Left renal pelvis (tissue), 4 donors: ENCODE measurements at places on chromosomes 1 and 21.

DNA sequence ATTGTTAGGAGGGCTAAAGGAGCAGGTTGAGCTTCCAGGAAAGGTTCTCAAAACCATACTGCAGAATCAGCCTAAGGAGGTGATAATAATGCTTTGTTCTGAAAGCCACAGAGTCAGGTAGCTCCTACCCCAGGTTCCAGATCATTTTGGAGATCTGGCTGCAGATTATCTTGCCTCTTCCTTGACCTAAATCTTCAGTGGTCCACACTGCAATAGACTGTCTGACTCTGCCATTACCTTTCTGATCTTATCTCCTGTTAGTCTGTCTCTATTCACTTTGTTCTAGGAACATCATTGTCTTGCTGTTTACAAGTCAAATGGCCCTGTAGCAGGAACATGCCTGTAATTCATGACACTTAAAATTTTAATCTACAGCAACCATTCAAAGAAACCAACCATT, 73.0 kb downstream of the HS2ST1 start:
- DNase-seq, result no peak

DNA sequence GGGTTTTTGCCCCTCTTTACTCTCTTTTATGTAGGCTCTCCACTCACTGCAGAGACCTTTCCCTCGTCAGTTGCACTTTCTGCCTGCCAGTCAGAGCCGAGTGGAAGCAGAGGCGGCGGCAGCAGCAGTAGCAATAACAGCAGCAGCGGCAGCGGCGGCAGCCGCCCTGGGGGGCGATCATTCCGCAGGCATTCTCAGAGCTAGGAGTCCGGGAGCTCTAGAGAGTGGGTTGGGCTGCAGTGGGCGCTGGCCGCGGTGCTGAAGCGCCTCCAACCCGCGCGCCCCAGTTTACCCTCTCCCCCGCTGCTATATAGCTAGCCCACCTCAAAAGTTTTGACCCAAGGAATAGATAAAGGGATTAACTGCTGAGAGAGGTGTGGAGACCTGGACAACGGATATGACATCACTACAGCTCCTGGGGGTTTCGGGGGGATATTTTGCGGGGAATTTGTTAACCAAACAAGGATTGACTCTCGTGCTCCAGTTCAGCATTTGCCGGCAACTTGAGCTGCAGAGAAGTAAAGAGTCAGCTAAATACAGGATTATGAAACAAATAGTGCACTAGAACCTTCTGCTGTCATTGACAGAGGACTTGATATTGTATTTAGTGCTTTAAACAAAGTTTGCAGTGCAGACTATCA, at the start of gene OLFM3:
OLFM3 (minus strand) TSS at position 102 of the 641 bp plus-strand sequence.
- peak; percentile 29 for DNase-seq

DNA sequence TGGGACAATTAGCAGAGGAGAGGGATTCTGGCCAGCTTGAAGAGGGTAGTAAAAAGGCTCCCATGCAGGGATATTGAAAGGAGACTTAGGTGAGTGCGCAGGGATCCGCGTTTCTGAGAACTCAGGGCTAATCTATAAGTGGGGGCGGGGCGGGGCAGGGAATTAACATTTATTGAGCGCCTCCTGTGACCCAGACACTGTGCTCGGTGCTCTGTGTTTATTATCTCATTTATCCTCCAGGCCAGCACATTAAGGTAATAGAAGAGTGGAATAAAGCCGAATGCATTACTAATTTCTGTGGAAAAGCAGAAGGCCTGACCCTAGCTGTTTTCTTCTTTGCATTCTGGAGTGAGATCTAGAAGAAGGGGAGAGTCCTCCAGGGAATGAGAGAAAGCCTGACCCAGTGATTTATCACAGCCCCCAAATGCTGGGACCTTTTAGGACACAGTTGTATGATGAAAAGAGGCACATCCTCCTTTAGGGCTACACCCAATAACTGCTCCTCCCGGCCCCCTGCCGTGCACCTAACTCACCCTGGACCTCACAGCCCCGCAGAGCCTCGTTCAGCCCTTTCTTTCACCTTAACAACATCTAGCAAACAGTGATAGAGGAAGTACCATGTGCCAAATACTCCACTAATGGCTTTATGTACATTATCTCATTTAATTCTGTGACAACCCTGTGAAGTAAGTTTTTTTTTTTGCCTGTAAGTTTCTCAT, 317.6 kb downstream of the PBX1 start:
- DNase-seq, result no peak

DNA sequence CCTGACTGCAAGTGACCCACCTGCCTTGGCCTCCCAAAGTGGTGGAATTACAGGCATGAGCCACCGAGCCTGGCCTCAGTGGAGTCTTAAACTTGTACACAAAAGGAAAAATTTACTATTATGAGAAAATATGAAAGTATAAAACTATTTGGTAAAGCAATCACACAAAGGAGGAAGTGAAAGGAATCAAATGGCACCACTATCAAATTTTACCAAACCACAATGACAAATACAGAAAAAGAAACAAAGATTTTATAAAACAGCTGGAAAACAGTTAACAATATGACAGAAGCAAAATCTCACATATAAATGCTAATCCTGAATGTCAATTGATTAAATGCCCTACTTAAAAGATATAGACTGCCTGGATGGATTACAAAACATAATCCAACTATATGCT, 42.1 kb upstream of the NEGR1 start:
- no peak for DNase-seq

DNA sequence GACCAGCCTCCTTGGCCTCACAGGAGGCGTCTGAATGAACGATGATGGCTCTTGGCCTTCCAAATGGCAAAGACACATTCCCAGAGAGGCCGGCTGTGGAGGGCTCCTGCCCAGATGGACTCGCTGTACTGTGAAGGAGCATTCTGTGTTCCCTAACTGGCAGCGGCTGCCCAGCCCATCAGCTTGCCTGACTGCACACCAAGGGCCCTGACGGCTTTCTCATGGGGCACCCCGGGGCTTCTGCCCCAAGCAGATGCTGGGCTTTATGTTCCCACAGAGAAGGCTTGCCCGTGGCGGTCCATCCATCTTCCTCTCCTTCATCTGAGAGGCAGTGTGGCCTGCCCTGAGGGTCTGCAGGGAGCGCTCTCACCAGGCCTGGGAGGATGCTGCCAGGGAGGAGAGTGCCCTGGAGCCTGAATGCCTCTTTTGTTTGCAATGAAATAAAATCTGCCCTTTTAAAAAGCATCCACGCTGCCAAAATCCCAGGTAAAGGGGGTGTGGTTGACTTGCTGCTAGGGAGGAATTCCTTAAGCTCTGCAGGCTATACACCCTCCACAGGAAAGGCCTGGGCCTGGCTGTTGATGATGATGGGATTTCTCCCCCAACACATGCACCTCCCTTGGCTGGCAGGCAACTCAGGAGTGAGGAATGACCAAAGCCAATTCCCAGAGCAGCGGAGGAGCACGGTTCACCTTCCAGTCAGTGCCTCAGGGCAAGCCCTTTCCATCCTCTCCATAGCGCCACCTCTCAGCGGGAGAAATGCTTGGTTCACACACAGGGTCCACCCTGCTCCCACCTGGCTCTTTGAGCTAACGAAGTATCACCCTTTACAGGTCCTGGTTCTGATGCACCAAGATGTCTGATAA, 84.6 kb upstream of the SSX2IP start:
- DNase-seq, result no peak

DNA sequence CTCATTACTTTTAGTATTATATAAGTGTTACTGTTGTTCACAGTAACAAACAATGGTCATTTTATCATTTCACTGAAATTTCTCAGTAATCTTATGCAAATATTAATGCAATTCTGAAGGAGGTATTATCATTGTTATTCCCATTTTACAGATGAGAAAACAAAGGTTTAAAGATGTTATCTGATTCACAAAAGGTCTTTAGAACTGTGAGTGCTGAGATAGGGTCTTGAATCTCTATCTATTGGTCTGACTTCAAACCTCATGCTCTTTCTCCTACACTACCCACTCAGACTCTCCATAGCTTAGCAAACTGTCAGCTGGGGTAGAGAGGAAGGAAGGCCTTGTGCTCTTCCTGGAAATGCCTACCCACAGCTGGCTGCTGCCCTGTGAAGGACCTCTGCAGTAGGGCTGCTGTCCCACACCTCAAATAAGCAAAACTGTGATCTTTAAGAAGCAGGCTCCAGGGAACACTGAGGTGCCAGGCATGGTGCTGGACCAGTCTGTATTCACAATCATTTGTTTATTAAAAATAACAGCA, 6.2 kb upstream of the OSCP1 start:
- DNase-seq, result no peak

- no peak for DNase-seq
These were observed 3.5 kb upstream of the TSPEAR start for GRCh38 chr21:44714905-44715304.

DNA sequence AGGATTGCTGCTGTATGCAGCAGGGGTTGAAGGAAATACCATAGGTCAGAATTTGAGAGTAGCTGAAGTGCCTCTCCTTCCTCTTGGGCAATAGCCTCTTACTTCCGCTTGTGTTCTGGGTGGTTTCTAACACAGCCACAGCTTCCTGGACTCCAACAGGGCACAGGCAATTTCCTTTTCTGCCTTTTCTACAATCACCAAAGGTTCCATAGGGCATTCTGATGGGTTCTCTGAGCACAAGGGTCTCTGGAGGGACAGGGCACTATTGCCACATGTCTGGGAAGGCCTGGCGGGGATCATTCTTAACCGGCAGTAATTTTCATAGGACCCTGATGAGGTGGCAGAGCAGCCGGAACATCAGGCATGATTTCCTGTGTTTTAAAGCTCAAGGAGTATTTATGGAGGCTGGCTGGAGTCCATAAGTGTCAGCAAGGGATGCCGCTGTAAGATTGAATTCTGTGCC, 5.5 kb upstream of the AGTRAP start:
- no peak for DNase-seq

- no peak for DNase-seq
These were observed 36.9 kb downstream of the WDR64 start for GRCh38 chr1:241688940-241689368.

GRCh38 chr1:61078618-61079295, 3.6 kb upstream of the NFIA start:
- no peak for DNase-seq

GRCh38 chr1:242435200-242435599, 89.3 kb downstream of the PLD5 start:
- no peak for DNase-seq

- no peak for DNase-seq
These were observed 23.3 kb downstream of the NUCKS1 start for GRCh38 chr1:205726619-205727125.

DNA sequence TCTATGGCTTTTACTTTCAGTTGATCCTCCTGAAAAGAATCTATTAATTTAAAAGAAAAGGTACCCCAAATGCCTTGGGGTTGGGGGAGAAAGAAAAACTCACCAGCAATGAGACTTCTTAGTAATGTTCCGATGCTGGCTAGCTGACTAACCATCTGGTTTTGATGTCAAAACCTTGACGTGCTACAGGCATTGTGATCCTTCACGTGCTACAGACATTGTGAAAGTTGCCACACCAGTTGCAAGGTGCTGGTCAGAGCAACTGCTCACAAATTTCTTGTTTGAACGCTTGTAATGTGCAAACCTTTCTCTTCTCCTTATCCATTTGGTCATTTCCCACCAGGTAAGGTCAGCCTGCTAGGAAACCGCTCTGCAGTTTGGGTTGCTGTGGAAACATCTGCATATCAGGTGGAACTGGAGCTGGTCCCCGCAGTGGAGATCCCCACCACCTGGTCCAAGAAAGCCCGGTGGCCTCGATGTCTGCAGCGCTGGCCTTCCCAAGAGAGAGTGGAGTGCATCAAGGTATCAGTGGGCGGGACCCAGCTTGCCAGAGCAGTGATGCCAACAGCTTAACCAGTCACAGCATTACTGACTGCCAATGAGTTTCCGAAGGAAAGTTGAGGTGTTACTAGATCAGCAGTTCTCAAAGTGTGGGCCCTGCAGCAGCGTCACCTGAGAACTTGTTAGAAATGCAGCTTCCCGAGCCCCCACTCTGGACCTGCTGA, 16.1 kb downstream of the MAB21L3 start:
- DNase-seq, result no peak

GRCh38 chr1:14607295-14607694, 8.8 kb downstream of the KAZN start:
- DNase-seq, result no peak

DNA sequence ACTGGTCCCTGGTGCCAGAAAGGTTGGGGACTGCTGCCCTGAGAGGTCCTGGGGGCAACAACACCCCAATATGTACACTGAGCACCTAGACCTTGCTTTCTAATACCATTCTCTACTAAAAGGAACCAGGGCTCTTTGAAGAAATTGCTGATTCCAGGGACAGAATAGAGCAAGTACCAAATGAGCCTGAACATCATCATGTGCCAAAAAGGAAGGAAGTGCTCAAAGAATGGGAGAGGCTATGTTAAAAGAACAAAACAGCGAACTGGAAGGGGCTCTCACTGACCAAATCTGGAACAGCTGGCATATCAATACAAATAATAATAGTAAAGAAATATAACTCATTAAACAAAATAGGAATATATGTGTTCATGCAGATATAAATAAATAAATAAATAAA, 50.8 kb downstream of the PIK3R3 start:
- no peak for DNase-seq

- no peak for DNase-seq
These were observed 41.6 kb upstream of the APOBEC4 start for GRCh38 chr1:183694755-183695154.

DNA sequence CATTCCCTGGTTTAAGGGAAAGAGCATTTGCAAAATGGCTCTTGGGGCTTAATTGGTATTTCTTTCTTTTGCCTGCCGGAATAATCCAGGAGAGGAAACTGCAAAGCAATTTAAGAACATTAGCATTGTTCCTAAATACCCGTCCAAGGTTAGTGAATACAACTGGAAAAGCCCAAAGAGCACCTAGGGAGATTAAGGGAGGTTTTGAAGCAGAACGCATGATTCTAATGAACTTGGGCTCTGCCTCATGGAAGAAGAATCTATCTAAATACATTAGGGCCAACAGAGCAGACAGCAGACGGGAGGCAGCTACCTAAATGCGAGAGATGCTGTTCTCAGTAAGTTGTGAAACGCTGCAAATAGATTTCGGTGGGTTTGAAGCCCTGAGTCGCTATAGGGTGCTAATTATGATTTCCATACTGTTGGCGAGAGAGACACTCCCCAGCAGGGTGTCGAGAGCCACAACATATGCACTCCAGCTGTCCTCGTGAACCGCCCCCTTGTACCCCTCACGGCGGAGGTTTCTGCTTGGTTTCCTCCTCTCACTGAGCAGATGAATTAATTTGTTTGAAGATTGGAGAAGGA, 326.7 kb upstream of the CAMK1G start:
- no peak for DNase-seq

GRCh38 chr21:32094804-32095203, 184.0 kb downstream of the MIS18A start:
- peak; percentile 10 for DNase-seq

GRCh38 chr1:15618655-15619525, 1.6 kb downstream of the DDI2 start:
- no peak for DNase-seq

- DNase-seq, result no peak
These were observed 54.3 kb upstream of the SH3GLB1 start for GRCh38 chr1:86650065-86650464.

DNA sequence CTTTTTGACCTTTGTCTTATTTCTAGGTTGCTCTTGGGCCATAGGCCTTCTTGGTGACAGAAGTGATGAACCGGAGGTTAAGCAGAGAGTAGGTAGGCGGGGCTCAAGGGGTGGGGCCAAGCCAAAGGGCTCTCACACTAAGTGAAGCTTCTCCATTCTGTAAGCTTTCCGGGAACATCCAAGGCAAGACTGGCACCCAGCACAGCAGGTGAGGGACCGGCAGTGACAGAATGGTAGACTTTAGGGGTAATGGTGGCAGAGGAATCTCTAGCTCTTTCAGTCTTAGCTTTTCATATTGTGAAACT, at the start of gene TNFAIP8L2:
TNFAIP8L2 (plus strand) TSS at position 135 of the 305 bp plus-strand sequence. CDS start 2,049 bp downstream, outside the sequence.
- no peak for DNase-seq

GRCh38 chr1:88784551-88784950, 100.5 kb downstream of the PKN2 start:
- no peak for DNase-seq

GRCh38 chr21:39461419-39461818, 9.6 kb downstream of the SH3BGR start:
- DNase-seq, result no peak
